HS-5 (cell line): ENCODE measurements at places on chromosomes 5 and 9.

- no peak for DNase-seq
These were observed 11.1 kb downstream of the BRD3 start for GRCh38 chr9:134056483-134057306.

- no peak for DNase-seq
These were observed 356.4 kb upstream of the CCNH start for GRCh38 chr5:87769157-87769556.

GRCh38 chr5:96022971-96023370 is 61.3 kb upstream of the ELL2 start:
- no peak for DNase-seq

DNA sequence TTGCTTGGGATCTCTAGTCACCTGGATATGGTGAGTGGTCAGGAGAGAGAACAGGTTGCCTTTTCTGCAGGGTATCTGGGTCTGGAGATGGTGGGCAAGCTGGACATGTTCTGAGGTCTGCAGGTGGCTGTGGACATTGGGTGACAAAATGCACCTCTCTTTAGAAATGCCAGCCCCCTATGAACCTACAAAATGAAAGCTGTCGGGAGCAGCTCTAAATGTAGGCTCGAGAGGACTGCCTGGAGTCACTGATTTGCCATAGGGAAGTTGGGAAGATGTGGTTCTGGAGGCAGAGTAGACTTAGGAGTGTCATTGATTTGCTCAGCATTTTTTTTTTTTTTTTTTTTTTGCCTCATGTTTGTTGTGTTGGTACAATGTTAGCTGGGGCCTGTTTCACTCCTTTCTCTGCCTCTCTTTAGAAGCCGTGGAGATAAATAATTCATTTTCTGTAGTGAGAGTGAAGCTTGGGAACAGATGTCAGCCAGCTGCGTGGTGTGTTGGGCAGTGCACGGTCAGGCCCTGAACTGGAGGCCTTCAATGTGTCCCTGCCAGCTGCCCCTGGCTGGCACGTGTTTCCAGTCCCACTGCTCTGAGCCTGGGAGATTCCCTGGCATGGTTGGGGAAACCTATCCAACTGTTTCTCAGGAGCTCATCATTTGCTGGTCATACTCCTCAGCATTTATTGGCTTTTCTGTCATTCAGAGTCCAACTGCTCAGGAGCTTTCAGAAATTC is 5.4 kb downstream of the RGS3 start:
- DNase-seq = no peak

DNA sequence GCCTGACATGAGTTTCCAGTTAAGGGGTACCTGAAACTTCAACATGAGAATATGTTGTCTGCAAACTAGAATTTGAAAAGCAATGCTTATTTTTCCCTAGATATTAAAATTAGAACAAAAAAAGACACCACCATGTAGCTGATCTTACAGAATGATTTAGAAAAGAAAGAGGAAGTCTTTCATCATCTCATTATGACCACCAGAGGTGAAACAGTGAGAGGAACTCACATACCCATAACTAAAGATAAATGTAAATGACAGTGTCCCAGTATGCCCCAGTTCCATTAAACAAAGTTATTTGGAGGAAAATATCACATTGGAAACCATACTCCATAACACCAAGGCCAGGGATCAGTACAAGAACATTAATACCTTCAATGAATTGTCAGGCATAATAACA is 6.9 kb downstream of the TAF7 start:
- no peak for DNase-seq

- DNase-seq = no peak
These were observed 85.7 kb upstream of the PPP1R2B start for GRCh38 chr5:156764176-156764971.

DNA sequence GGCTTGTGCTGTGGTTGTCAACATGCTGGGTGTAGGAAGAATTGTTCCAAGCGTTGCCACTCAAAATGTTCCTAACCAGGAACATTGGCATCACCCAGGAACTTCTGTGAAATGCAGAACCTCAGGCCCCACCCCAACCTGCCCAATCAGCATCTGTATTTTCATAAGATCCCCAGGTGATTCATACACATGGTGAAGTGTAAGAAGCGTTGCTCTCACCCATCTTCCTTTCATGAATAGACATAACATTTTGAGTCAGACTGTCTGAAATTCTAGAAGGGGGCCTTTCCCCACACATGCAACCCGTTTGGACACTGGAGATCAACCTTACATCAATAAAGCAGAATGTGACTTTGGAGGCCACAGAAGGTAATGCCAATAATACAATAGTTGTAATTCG is 9.3 kb upstream of the AFAP1L1 start:
- DNase-seq = no peak

- no peak for DNase-seq
These were observed 112.4 kb upstream of the SLC1A3 start for GRCh38 chr5:36494028-36494427.

GRCh38 chr9:110224583-110224982 is 16.6 kb upstream of the C9orf152 start:
- no peak for DNase-seq

- no peak for DNase-seq
These were observed 96.1 kb upstream of the SAP30L start for GRCh38 chr5:154349626-154350264.

DNA sequence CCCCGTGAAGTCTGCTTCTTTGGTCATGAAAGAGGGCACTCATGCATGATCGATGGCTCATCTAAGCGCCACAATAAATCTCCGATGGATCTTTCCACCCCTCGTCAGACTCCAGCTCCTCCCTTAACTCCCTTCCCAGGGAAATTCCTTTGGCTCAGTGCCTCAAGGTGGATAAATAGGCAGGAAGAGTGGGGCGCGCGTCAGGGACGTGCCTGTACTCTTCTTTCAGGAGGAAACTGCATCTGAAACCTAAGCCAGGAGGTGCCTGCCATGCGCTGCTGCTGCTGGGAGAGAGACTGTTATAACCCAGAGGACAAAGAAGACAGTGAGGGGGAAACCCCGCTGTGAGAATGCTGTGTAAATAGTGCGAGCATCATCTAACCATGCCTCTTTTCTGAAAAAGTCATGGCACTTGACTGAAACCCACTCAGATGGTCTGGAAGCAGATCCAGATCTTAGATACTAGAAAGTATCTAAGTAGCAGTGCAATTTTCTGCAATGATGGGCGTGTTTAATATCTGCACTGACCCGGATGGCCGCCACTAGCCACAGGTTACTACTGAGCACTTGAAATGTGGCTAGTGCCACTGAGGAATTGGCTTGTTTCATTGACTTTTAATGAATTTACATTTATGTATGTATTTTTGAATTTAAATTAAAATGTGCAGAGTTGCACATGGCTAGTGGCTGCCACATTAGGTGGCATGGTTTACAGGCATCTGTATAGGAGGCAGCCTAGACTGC is 120.3 kb upstream of the BASP1 start:
- DNase-seq = no peak

DNA sequence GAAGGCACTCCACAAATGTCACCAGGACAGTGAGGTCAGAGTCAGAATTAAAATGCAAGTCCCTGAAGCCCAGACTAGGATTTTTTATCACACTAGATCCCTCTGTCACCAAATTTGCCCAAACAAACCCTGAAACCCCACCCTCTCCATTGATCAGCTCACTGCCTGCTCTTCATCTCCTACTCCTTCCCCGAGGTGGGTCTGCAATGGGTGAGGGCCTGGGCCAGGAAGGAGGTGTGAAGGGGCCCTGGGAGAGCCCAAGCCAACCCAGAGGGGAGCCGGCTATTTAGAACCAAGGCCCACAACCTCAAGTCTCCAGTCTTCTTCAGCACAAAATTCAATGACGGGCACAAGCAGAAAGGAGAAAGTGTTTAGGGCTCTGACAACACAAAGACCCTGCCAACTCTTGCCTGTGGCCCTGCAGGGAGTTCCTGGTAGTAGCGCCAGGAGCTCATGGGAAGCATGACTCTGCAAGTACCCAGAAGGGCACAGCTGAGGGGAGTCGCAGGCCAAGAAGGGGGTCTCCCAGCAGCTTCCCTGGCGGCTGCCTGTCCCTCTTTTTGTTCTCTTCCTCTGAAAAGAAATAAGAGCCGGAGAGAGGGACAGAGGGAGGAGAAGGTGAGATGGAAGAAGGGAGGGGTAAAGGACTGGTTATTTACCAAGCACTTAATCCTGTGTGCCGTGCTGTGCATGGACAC is 5.5 kb downstream of the FOXI1 start:
- DNase-seq = no peak
